Vagina (tissue), 2 donors: ENCODE measurements at places on chromosomes 16 and 17.

GRCh38 chr16:85751698-85752501 is 1.0 kb upstream of the C16orf74 start:
- no peaks in the 10 kb centered on the region for H3K27me3 ChIP-seq
- H3K27ac ChIP-seq: no peak overlapping the region
- no peaks in the 10 kb centered on the region for H3K36me3 ChIP-seq
- DNase-seq: no peak
- no peak overlapping the region for H3K4me3 ChIP-seq

DNA sequence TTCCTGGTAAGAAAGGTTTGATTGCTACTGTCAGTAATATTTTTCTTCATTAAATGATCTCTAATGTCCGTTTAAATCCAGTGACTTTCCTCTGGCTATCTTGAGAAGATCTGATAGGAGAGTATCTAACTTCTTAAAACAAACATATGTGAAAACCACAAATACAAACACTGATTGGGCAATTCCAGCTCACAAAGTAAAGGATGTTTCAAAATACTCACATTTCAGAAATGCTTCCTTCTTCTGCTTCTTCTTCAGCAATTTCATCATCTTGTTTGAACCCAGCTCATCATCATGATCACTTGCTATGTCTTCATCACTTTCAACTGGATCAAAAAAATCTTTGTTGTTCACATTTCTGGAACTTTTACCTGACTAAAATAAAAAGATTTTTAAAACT is 64.3 kb upstream of the RBL2 start:
- H3K27ac ChIP-seq: no peak overlapping the region
- no peak overlapping the region for H3K4me3 ChIP-seq
- peaks cover 11% of the 10 kb centered on the region for H3K4me1 ChIP-seq

GRCh38 chr16:24758373-24758772 is 28.9 kb downstream of the TNRC6A start:
- no peak overlapping the region for H3K27ac ChIP-seq
- peaks cover 6% of the 10 kb centered on the region for H3K36me3 ChIP-seq
- no peak overlapping the region for H3K4me3 ChIP-seq
- no peaks in the 10 kb centered on the region for H3K27me3 ChIP-seq
- peaks cover 31% of the 10 kb centered on the region for H3K4me1 ChIP-seq

GRCh38 chr16:5549802-5550201 is 452.2 kb upstream of the EEF2KMT start:
- no peaks in the 10 kb centered on the region for H3K36me3 ChIP-seq
- no peaks in the 10 kb centered on the region for H3K27me3 ChIP-seq
- no peak overlapping the region for H3K27ac ChIP-seq
- H3K4me3 ChIP-seq: no peak overlapping the region

DNA sequence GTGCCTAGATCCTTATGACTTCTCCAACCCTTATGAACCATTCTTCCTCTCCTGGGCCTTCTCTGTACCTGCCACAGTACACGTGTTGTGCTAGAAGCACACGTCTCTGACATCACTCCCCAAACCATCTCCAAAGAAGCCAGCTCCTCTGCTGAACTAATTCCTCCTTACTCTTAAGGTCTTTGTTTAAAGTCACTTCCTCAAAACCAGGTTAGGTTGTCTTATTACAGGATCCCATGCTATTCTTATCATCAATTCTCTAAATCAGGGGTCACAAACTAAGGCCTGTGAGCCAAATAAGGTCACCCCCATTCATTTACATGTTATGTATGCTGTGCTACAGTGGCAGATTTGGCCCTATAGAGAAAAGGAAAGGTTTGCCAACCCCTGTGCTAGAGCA is 4.0 kb downstream of the SUPT6H start:
- H3K27me3 ChIP-seq: no peaks in the 10 kb centered on the region
- H3K4me1 ChIP-seq: peaks cover 59% of the 10 kb centered on the region
- H3K27ac ChIP-seq: no peak overlapping the region
- peaks cover 35% of the 10 kb centered on the region for H3K36me3 ChIP-seq
- DNase-seq: no peak

GRCh38 chr16:87206646-87207451 is 110.3 kb downstream of the C16orf95 start:
- no peak overlapping the region for H3K4me3 ChIP-seq
- no peaks in the 10 kb centered on the region for H3K36me3 ChIP-seq
- no peak for DNase-seq
- H3K4me1 ChIP-seq: peaks cover 13% of the 10 kb centered on the region

DNA sequence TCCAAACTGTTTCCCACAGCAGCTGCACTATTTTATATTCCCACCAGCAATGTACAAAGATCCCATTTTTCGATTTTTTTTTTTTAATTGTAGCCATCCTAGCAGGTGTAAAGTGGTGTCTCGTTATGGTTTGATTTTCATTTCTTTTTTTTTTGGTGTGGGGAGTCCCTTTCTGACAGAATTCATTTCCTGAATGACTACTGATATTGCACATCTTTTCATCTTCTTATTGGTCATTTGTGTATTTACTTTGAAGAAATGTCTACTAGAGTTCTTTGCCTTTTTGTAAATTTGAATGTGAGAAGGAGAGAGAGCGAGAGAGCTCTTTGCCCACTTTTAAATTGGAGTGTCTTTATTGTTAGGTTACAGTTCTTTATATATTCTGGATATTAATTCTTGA is 14.0 kb downstream of the CYB5B start:
- H3K4me3 ChIP-seq: no peak overlapping the region
- H3K27ac ChIP-seq: no peak overlapping the region
- no peaks in the 10 kb centered on the region for H3K36me3 ChIP-seq
- DNase-seq: no peak
- no peaks in the 10 kb centered on the region for H3K27me3 ChIP-seq

DNA sequence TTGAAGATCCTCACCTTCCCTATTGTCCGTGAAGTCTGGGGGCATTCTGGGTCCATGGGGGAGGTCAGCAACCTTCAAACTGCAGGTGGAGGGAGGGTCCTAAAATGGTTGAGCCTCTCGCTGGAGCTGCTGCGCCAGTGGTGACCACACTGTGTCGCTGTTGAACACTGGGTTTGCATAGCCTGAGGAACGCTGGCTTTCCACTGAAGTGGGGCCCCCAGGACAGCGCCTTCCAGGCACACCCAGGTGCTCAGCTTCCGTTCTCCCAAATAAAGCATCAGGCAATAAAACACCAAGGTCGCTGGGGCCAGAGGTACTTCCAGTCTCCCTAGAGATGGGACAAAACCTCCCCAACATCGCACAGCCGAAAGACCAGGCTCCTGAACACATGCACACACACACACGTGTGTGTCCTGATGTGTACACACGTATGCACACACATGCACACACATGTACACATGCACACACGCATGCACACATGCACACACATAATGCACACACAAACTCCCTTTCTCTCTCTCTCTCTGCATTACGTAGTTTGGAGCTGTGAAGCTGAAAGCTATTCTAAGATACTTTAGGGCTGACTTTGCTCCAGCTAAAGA is 120.6 kb downstream of the IRF8 start:
- H3K36me3 ChIP-seq: no peaks in the 10 kb centered on the region
- H3K4me1 ChIP-seq: no peaks in the 10 kb centered on the region
- H3K27me3 ChIP-seq: no peaks in the 10 kb centered on the region

DNA sequence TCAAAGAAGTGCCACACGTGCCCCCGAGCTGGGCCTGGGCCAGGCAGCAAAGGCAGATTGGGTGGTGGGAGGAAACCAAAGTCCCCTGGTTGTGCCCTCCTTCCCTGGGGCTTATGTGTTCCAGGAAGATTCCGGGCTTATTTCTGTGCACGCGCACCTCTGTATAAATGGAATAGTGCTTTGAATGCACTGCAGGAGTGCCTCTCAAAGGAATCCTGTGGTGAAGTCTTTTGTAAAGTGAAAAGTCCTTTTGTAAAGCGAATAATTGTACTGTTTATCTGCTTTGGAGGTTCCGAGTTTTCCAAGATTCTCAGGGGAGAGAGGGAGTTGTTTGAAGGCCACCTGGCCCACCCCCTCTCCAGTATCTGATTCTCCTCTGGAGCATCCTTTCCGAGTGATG is 26.8 kb downstream of the C17orf75 start:
- no peak overlapping the region for H3K4me3 ChIP-seq
- H3K27me3 ChIP-seq: no peaks in the 10 kb centered on the region
- no peak for DNase-seq
- H3K36me3 ChIP-seq: no peaks in the 10 kb centered on the region

DNA sequence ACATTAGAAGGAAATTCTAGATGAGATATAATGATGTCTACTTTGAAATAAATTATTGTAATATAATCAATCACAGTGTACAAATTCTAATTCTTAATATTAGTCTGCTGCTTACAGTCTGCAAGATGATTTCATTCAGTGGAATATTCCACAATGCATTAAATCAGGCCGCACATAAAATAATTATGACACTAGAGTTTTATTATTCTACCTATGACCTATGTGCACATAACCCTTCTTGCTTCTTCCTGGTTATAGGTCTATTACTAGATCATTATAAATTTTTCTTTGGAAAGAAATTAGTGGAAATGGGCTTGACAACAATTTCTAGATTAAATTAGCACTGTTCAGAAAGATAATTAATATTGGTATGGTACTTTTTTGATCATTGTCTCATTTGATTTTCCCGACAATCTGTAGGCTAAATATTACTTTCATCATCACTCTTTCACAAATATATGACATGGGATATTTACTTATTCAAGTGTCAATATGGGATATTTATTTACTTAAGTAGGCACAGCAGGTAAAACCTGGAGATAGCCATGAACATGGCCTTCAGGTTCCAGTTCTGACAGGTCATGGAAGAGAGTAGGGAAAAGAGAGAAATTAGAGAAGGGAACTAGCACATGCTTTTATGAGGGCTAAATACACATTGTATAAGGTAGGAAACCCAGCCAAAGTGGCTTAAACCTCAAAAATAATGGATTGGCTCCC is 476.4 kb downstream of the TOX3 start:
- no peaks in the 10 kb centered on the region for H3K36me3 ChIP-seq
- H3K27me3 ChIP-seq: no peaks in the 10 kb centered on the region
- DNase-seq: no peak
- H3K4me3 ChIP-seq: no peak overlapping the region
- H3K4me1 ChIP-seq: no peaks in the 10 kb centered on the region
- no peak overlapping the region for H3K27ac ChIP-seq

GRCh38 chr17:50128441-50129352 is 1.3 kb downstream of the SAMD14 start:
- H3K36me3 ChIP-seq: no peaks in the 10 kb centered on the region

- no peaks in the 10 kb centered on the region for H3K36me3 ChIP-seq
- no peak overlapping the region for H3K27ac ChIP-seq
- no peak overlapping the region for H3K4me3 ChIP-seq
- H3K27me3 ChIP-seq: no peaks in the 10 kb centered on the region
These were observed 34.3 kb downstream of the SEC14L1 start for GRCh38 chr17:77174928-77175661.

DNA sequence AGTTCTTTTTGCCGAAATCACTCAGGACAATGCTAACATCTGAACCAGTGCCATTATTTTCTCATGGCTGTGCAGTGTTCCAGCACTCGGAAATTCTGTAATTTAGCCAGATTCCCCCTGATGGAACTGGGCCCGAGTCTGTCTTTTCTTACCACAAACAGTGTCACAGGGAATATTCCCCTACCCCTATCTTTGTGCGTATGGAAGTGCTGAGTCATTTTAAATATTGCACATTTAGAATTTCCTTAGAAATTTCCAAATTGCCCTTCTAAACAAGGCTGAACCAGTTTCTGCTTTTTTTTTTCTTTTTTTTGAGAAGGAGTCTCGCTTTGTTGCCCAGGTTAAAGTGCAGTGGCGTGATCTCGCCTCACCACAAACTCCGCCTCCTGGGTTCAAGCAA is 88.0 kb upstream of the CREBBP start:
- no peak overlapping the region for H3K4me3 ChIP-seq
- peaks cover 11% of the 10 kb centered on the region for H3K36me3 ChIP-seq
- no peaks in the 10 kb centered on the region for H3K27me3 ChIP-seq
- no peak overlapping the region for H3K27ac ChIP-seq

DNA sequence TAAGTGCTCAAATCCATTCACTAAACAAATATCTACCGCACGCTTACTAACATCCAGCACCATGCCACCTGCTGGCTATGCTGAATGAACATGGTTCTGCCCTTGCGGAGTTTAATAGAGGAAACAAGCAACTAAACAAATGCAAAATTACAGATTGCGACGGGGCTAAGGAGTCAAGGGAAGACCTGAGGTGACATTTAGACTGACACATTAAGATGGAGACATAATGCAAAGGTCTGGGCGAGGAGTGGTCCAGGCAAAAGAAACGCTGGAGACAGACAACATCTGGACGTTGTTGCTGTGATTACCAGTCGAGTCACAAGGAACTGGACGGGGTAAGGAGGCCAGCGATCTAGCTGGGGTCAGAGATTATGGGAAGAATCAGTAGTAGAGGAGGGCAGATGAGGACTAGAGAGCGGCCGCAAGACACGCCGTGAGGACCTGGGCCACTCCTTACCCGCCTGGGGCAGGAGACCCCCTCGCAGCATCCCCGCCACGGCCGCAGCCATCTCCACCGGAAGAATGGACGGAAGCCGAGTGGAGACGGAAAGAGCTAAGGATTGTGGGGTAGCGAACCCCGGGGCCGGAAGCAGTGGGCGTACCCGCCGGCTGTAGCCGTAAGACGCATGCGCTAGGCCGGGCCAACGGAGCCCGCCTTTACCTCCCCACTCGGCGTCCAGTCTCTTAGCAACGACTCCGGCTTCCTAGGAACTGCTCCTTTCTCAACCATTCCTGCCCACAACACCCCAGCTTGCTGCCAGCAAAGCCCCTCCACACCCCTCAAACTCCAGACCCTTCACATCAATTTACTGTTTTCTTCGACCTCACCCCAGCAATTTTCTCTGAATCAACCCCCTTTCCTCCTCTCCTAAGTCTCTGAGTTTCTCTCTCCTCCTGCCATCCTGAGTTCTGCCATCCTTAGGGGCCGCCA is at the start of the genes LRRC46 and MRPL10:
LRRC46 (plus strand) TSS at position 668 of the 931 bp plus-strand sequence. CDS start 320 bp downstream, outside the sequence.
MRPL10 (minus strand) TSS at position 539 of the 931 bp plus-strand sequence; CDS start at position 509, 30 bp downstream.
- H3K4me3 ChIP-seq: peak within 1 kb of the TSS; percentile 86
- no peaks in the 10 kb centered on the region for H3K36me3 ChIP-seq
- peak; percentile 94 for DNase-seq
- peaks cover 31% of the 10 kb centered on the region for H3K4me1 ChIP-seq
- peak within 1 kb of the TSS; percentile 70 for H3K27ac ChIP-seq
